ENCODE measurements at places on chromosomes 11 and 22. TPM values are rescaled to one million over a fixed set of nuclear protein-coding genes. Genes with fewer than 3 reads are reported as not detected.

DNA sequence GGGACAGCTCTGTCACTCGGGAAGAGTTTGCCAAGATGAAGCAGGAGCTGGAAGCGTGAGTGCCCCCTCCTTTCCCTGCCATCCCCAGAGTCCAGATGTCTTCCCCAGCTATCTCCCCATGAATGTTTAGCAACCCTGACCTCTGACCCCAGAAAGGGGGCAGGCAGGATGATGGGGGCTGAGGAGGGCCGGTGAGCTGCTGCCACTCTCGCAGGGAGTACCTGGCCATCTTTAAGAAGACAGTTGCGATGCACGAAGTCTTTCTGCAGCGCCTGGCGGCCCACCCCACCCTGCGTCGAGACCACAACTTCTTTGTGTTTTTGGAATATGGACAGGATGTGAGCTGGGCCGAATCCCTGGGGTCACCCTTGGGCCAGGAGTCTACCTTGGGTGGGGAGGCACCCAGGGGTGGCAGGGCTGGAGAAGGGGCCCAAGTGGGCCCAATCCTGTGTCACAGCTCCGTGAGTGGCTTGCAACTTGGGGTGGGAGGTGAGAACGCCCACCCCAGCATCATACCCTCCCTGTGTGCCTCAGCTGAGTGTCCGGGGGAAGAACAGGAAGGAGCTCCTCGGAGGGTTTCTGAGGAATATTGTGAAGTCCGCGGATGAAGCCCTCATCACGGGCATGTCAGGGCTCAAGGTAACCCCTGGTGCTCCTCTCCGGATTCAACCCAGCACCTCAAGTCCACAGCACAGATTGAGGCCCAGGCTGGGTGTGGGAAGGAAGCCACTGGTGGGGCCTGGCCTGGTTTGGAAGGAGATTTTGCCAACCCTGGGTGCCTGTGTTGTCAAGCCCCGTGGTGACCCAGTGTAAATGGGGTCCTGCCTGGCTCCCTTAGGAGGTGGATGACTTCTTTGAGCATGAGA is 7.5 kb downstream of the CFL1 start:
- DNase-seq = no peak

- DNase-seq = no peak
Observed at GRCh38 chr11:114058026-114058706, 1.3 kb upstream of the ZBTB16 start.

The OR5T3 gene
- not detected for total RNA-seq

- DNase-seq = peak; percentile 86
Observed at GRCh38 chr11:114280696-114281095, 15.5 kb upstream of the NNMT start.

DNA sequence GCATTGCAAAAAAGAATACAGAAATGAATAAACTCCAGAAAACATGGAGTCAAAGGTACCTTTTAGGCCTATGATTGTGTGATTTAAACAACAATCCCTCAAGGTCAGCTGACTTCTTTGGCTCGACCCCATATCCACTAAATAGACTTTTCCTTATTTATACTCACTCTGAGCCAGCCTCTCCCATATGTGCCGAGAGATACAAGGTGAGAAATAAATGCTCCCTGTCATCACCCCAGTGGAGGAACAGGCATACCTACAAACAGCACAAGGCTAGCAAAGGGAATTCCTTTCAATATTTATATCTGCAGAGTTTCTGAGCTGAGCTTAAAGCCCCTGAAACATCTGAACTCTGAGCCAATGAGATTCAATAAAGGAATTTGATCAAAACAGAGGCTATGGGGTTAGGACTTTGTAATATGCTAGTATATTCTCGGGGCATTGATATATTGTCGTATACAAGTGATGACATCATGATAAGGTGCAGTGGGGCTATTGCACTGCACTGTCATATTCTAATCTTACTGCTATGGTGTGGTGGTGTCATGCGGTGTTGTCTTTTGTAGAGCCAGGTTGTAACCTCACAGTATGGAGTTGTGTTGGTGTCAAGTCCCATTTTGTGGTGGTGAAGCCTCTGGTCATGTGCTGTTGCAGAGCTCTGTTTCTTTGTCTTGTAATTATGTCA is 56.0 kb upstream of the GALNT18 start:
- DNase-seq = no peak

DNA sequence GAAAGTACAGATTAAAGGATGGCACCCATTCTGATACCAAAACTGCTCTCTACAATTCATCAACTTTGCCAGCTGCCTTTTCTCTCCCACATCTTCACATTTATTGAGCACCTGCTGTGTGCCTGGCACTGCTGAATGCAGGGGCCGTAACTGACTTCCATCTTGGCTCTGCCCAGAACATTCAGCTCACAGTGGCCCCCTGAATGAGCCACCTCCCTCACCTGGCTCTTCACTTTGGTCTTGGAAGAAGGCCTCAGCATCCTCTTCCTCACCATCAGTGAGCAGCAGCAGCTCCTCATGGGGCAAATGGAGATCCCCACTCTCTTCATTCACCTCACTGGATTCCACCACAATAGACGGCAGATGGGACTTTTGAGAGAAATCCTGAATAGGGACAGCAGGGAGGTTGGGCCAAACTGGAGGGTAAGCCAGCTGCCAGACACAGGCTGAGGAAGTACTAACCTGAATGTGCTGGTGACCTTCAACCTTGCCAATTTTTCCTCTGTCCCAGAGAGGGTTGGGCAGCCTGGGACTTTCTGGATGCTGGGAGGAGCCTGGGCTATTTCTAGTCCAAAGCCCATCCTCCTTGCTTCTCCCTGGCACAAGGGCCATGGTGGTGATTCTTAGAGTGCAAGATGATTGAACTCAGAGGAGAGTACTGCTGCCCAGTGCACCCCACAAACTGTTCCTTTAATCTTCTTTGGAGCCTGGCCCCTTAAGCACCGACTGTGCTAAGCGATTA is 1.9 kb upstream of the UQCC3 start:
- DNase-seq = no peak

- no peak for DNase-seq
Observed at GRCh38 chr11:103378931-103379330, 269.7 kb downstream of the DYNC2H1 start.

The CDC45 gene
- total RNA-seq = 51.4 TPM

- DNase-seq = no peak
Observed at GRCh38 chr11:103798446-103798845, 238.0 kb upstream of the DDI1 start.

DNA sequence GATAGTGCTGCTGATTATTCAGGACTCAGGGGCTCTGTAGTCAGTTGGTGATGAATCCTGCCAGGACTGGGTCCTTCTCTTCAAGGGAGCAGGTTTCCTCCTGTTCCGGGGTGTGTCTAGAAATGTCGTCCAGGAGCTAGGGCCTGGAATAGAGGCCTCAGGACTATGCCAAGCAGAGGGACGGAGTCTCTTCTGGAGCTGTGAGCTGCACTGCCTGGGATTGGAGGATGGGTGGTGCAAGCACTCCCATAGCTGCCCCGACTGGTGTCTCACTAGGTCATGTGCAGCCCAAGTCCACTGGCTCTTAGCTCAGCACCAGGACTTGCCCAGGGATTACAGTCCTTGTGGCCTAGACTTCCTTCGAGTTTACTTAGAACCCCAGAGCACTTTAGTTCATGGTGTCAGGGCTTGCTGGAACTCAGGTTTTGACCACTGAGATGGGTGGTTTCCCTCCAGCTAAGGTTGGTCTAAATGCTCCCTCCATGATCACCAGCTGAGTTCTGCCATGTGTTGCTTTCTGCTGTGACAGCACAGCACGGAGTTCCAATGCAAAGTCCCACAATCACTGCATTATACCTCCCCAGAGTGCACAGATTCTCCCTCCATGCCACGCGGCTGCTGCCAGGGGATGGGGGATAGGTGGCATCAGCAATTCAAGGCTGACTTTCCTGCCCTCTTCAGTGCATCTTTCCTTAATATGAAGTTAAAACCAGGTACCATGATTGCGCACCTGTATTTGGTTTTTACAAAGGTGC is 42.6 kb upstream of the SHANK2 start:
- DNase-seq = no peak

- no peak for DNase-seq
Observed at GRCh38 chr11:93614173-93614722, 47.2 kb upstream of the CEP295 start.

DNA sequence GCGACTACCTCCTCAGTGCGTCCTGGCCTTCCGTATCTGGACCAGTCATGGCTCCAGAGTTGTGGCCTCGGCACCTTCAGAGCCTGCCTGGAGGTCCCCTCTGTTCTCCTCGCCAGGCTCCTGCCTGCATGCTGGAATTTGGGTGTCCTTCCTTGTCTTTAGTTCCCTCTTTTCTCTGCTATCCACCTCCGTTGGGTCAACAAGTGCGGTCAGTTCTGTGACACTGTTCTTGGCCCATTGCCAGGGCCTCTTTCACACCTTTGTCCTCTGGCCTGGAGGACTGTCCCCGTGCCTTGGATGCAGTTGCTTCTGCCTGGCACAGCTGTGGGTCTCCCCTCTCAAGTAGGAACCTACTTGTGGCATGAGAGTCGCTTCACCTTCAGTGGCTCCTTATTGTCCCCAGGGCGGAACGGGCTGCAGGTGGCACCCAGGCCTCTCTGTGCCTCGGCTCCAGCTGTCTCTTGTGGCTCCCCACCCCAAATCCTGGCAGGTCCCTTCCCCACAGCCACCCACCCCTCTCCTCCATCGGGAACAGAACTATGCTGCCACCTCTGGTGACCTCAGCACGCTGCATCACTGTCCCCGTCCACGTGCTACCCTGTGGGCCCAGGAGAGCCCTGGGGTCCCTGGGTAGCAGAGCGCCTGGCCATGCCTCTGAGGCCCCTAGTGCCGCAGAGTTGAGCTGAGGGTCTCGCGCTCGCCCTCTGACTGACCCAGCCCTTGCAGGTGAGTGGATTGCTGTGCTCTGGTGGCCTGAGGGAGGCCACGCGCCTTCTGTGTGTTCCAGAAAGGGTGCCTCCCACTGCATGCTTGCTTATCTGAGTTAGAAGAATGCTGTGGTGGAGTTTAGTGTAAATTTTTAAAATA is 4.7 kb downstream of the DGCR8 start:
- DNase-seq = no peak

GRCh38 chr11:20715464-20715863 is 46.1 kb downstream of the NELL1 start:
- DNase-seq = no peak

DNA sequence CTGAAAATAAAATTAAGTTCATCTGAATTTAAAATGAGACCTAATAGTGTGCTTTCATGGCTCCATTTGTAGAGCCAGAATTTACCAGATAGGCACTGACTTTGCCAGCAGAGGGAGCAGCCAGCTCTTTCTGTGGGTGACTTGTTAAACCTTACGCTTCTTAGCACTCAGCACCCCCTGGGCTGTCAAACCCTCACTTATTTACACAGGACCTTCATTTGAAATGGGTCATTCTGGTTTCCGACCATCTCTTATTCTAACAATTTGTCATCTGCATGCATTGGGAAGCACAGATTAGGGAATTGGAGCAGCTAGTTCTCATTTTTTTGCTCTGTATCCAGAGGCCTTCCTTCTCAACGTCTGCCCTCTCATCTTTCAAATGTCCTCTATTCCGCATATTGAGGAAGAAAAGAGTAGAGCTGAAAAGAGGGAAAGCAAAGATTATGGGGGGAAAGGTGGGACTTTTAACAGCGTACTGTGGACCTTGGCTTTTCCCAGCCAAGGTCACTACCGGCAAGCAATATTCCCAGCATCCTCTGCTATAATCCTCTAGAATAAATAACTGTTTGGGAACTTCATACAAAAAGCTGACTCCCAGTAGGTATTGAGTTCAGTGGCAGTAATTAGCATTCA is 3.1 kb downstream of the ASRGL1 start:
- DNase-seq = peak; percentile 30

- DNase-seq = no peak
Observed at GRCh38 chr11:47723041-47723440, 7.9 kb upstream of the AGBL2 start.

DNA sequence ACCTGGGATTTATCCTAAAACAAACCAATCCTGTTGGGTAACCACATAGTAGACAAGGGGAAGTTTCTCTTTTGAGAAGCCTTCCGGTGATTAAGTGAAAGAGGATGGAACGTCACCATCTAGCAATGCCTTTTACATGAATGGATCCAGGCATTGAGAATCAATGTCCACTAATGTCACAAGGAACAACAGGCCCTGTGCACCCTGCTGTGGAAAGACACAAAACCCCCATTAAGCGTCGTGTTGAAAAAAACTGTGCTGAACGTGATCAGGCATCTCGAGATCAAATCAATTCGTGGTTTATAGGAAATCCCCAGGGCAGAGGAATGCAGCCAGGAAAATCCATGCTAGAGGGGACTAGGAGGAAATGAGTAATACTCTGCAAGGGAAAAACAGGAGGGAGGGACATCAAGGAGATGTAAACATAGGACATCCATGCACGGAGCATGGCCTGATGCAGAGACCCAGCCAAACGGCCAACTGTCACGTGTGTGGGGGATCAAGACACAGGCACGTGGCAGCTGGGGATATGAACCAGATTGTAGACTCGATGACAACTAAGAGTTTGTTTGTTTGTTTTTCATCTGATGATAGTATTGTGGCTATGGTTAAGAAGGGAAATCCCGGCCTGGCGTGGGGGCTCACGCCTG is 38.6 kb upstream of the CARS1 start:
- peak; percentile 79 for DNase-seq

DNA sequence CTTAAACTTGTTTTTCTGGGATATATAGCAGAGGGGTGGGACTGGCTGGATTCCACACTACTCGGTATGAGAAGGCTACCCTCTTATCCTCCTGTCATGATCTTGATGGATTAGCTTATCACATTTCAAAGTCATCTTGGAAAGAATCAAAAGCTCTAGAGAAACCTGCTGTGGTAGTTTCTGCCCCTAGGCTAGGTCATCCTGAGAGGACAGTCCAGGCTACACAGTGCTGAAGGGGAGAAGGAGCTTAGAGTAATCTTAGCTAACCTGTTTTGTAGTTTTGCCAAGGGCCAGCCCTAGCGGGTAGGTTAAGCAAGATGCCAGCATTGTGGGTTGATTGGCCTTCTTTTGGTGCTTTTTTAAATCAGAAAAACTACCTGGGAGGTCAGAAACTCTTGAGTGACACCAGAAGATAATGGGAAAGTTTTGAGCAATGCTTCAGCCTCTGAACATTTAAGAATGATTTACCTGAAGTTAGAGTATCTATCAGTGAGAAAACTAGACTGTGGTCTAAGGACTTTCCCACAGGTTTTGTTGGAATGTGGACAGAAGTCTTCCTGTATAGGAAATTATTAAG is 21.3 kb downstream of the PIWIL4 start:
- no peak for DNase-seq

DNA sequence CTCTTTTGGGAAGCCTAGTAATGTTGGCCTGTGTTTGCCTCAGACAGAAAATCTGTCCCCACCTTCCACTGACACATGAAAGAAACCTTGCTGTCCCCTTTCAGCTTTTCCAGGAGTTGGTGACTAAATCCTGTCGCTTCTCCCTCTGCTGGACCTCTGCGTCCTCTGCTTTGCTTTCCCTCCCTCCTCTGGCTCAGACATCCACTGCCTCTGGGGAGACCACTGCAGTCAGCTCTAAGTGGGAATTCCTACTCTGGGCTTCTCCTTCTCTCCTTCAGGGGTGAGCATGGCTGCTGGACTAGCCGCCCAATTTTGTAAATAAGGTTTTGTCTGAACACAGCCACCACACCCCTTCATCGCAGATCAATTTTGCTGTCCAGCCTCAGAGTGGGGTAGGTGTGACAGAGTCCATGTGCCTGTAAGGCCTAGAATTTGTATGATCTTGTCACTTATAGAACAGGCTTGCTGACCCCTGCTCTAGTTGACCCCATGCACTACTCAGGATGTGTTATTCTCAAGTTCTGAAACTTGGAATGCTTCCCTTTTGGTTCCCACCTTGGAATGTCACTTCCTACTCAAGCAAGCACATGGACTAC is 23.0 kb downstream of the LRRC74B start:
- DNase-seq = no peak
